ENCODE measurements at places on chromosomes 11 and 22. TPM values are rescaled to one million over a fixed set of nuclear protein-coding genes. Genes with fewer than 3 reads are reported as not detected.

DNA sequence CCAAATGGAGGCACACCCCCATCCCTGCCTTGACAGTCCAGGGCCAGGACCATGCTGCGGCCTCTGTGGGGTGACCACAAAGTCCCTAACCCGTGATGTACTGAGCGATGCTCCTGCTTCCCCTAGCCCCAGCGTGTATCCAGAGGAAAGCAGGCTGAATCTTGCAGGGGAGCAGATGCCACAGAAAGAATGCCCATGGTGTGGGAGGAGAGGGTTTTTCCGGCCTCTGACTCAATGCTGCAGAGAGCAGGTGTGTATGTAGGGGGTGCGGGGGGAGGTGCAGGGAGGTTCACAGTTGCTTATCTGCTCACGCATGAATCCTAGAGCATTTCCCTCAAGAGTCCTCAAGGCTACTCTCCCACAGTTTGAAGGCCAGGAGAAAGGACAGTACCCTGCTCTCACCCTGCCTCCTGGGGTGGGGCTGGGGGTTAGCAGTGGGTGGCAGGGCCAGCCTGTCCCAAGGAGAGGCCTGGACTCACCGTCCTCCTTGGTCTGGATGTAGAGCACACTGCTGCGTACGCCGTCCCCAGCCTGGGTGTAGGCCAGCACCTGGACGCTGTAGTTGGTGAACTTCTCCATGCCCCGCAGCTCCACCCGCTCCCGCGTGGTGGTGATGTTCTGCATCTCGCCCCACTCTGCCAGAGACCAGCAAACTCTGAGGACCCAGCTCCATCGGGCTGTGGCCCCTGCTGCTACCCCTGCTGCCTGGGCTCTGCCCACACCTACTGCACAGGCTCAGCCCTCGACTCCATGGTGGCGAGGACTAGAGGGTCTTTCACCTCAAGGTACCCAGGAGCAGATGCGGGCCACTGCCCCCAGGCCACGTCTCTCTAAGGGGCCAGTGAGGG, 130.8 kb downstream of the CEP164 start:
- DNase-seq: no peak

DNA sequence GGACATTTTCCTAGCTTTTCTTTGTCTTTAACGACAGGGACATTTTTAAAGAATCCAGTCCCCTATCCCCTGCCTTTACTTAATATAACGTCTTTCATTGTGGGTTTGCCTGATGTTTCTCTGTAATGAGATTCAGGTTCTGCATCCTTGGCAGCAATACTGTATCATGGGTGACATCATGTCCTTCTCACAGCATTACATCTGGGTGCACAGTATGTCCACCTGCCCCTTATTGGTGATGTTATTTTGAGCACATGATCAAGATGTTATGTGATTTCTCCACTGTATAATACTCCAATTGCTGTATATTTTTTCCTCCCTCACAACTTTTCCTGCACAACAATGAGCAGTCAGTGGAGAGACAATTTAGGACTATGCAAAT, 9.7 kb upstream of the STK33 start:
- DNase-seq: no peak

DNA sequence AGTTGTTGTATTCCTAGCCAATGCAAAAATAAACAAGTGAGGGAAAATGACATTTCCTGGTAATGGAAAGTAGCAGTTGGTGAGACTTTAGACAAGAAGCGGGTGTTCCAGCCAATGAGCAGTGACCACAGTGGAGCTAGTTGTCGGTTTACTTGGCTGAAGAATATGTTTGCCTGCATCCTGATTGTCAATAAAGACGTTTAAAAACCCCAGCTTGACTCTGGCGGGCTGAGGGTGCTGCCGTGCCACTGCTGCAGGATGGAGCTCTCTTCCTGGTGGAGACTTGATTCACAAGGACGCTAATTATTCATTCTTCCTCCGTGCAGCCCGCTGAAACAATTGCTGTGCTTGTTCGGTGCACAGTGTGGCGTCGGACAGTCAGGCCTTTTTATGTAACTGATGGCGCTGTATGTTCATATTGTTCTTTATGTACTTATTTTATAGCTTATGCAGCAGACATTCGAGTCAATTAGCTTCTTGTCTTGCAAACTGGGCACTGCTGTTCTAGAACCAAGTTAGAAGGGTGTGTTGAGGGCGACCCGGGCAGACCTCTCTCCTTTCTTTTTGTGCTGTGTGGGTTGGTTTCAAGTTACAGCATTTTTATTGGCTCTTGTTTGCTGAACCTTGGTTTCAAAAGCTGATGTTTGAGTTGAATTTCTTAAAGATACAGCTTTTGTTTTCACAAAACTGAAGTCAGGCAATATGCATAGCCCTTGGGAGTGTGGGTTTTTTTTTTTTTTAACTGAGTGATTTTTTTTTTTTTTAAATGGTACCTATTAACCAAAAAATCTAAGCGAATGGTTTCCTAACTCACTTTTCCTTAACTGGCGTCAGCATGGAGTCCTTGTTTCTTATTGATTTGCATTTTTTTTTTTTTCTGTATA, 153.9 kb downstream of the TEAD1 start:
- DNase-seq: no peak

- DNase-seq: no peak
Measured at GRCh38 chr11:64621283-64622019, 30.4 kb downstream of the SLC22A12 start.

The AQP11 gene
- 0.22 TPM for total RNA-seq

The ANO3 gene
- not detected for total RNA-seq

The PVALB gene
- not detected for total RNA-seq

DNA sequence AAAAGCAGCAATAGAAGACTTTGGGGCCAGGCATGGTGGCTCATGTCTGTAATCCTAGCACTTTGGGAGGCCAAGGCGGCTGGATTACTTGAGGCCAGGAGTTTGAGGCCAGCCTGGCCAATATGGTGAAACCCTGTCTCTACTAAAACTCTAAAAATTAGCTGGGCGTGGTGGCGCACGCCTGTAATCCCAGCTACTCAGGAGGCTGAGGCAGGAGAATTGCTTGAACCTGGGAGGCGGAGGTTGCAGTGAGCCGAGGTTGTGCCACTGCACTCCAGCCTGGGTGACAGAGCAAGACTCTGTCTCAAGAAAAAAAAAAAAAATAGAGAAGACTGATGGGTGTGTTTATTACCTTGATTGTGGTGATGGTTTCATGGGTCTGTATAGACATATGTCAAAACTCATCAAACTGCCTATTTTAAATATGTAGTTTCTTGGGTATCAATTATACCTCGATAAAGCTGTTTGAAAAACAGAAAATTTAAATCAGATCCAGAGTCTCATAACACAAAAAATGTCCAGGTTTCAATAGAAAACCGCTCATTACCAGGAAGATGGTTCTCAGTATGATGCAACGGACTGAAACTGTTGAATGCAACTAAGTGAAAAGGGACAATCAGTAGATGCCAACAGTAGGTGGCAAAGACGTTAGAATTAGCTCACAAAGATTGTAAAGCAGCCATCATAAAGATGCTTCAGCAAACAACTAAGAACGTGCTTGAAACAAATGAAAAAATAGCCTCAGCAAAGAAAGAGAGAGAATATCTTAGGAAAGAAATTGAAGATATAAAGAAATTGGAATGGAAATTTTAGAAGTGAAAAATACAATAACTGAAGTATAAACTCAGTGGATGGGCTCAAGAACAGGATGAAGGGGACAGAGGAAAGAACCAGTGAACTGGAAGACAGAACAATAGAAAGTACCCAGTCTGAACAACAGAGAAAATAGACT, 33.1 kb upstream of the SEPTIN5 start:
- DNase-seq: no peak

GRCh38 chr11:65569973-65570918, at the start of gene ZNRD2:
TSS of gene ZNRD2 (plus strand) at chr11:65570477. CDS start at chr11:65570492, 15 bp downstream.
- peak; percentile 97 for DNase-seq

DNA sequence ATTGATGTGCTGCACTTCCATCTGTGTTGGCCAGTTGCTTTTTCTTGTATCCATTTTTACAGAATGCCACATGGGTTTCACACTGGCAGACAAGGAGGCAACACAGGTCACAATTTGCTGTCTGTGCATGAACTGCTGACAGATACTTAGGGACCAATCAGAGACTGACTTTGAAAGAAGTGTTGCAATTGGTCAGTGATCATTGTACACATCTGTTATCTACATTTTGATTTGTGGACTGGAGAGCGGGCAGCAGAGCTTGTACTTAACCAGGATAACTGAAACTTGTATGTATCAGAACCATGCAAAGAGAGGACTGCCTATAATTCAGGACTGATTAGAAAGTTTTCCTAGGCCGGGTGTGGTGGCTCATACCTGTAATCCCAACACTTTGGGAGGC, 21.8 kb downstream of the PRR5 start:
- DNase-seq: no peak

- DNase-seq: no peak
Measured at GRCh38 chr11:11884774-11885481, 43.2 kb downstream of the USP47 start.

DNA sequence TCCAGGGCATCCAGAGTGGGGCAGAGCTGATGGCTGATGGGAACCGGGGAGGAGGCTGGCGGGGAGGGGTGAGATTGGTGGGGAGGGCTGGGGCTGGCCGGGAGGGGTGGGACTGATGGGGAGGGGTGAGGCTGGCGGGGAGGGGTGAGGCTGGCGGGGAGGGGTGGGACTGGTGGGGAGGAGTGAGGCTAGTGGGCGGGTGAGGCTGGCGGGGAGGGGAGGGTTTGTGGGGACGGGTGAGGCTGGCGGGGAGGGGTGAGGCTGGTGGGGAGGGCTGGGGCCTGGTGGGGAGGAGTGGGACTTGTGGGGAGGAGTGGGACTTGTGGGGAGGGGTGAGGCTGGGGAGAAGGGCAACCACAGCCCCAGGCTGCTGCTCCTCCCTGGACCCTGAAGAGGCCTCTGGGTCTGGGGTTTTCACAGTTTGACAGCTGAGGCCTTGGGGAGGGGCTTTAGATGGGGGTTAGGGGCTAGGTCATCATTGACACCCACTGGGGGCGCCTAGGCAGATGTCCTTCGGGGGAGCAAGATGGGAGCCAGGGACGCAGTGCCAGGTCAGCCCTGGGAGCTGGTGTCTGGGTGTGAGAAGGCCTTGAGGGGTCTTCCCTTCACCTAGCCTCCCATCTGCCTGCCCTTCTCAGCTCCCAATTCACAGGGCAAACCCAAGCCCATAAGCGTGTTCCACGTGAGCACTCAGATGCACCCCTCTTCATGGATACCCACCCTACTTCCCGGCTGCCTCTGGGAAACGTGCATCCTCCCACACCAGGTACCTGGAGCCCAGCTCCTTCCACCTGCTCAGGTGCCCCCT, 26.7 kb downstream of the PARVG start:
- no peak for DNase-seq

DNA sequence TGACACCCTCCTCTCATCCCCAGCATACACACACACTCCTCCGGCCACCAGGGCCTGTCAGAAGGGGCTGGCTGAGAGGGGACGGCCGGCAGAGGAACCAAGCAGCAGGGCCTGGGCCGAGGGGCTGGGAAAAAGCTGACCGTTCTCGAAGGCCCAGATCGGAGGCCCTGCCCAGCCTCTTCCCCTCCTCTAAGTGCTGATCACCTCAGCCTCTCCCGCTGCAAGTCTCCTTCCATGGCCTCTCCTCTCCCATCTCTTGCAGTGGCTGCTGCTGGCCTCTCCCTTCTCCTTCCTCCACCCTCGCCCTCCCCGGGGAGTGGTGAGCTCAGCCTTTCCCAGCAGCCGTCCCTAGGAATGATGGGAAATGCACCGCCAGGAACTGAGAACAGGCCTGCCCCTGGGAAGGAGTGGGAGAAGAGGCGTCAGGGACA, 39.6 kb downstream of the ARRB1 start:
- no peak for DNase-seq
